ENCODE measurements at places on chromosomes 3 and 15.

- peaks cover 7% of the 10 kb centered on the region for H3K27me3 ChIP-seq
- no peaks in the 10 kb centered on the region for H3K36me3 ChIP-seq
Observed at GRCh38 chr3:23038471-23038870, 164.7 kb upstream of the UBE2E2 start.

DNA sequence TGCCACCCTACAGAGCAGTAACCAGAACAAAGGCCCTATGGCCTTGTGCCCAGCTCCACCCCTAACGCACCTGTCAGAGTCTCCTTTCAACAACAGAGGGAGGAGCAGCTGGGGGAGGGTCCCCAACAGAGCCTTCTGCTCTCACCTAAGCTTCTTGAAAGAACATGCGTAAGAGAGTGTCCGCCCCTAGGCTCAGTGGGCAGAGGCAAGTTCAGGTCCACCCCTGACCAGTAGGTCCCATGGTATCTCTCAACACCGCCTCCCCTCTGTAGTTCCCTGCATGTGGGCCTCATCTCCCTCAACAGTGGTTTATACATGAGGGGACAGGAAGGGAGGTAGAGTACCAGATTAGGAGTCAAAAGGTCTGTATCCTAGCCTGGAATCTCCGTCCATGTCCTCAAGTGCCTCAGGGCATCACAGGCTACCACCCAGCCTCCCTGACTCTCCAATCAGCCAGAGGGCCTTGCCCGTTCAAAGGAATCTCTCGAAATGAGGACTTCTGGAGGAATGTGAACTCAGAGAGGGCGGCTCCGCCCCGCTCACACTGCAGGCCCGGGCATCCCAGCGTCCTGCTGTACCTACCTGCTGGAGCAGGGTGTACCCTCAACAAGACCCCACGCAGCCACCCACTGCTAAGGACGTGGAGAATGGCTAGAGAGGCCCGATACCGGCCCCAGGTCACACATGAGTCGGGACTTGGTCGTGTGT, 680 bp downstream of the POC1A start:
- DNase-seq: peak; percentile 80
- peak overlapping the region; percentile 72 for H3K27ac ChIP-seq
- no peaks in the 10 kb centered on the region for H3K36me3 ChIP-seq

DNA sequence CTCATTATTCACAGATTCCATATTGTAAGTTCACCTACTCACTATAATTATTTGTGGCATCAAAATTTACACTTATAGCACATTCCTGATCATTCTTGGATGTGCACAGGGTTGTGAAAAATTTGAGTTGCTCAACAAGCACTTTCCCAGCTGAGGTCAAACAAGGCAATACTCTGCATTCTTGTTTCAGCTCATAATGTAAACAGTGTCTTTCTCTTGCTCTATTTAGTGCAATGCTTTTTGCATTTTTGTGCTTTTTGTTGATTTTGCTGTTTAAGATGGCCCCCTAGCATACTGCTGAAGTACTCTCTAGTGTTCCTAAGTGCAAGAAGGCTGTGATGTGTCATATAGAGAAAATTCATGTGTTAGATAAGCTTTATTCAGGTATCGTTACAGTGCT, 66.7 kb upstream of the TNIK start:
- DNase-seq: peak; percentile 49
- peaks cover 33% of the 10 kb centered on the region for H3K4me1 ChIP-seq
- no peak overlapping the region for H3K4me3 ChIP-seq

DNA sequence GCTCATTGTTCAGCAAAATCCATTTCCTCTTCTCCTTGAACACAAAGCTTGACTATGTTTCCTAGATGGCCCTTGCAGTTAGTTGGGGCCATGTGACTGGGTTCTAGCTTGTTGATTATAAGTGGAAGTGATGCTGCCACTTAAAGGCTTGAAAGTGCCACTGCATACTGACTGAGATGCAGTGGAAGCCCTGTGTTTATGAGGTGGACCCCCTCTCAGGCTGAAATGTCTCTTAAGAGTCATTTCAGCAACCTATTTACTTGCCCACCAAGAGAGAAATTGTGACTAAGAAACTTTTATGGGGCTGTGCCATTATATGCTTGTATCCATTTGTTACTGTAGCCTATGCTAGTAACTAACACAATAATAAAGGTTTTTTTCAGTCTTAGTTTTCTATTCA, 8.4 kb upstream of the ANP32A start:
- no peak overlapping the region for H3K27ac ChIP-seq
- no peak overlapping the region for H3K4me3 ChIP-seq
- H3K36me3 ChIP-seq: no peaks in the 10 kb centered on the region

GRCh38 chr3:39136533-39137434, 16.6 kb downstream of the CSRNP1 start:
- DNase-seq: no peak
- H3K4me1 ChIP-seq: peaks cover 16% of the 10 kb centered on the region
- no peaks in the 10 kb centered on the region for H3K27me3 ChIP-seq
- no peaks in the 10 kb centered on the region for H3K36me3 ChIP-seq
- no peak overlapping the region for H3K27ac ChIP-seq

GRCh38 chr15:86231864-86232721, 152.4 kb downstream of the AGBL1 start:
- no peaks in the 10 kb centered on the region for H3K36me3 ChIP-seq
- H3K4me3 ChIP-seq: no peak overlapping the region
- no peaks in the 10 kb centered on the region for H3K27me3 ChIP-seq
- H3K27ac ChIP-seq: no peak overlapping the region
- no peaks in the 10 kb centered on the region for H3K4me1 ChIP-seq
- DNase-seq: peak; percentile 27

DNA sequence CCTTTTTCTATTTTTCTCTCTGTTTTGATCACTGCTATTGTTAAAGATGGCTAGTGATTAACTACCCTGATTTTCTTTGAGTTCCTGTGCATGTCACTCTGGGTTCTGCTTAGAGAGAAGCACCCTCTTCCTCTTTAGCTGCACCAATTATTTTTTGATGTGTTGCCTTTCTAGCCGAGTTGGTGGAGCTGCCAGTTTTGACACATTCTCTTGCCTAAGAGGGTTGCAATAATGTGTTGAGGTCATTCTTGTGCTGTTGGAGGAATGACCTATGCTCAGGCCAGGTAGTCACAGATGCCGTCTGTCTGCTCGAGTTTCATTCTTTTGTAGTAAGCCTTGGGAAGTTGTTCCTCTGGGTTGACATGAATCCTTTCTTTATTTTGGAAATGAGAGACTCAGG, 84.6 kb upstream of the DPH6 start:
- H3K27me3 ChIP-seq: no peaks in the 10 kb centered on the region
- H3K36me3 ChIP-seq: no peaks in the 10 kb centered on the region
- peak; percentile 60 for DNase-seq
- H3K4me1 ChIP-seq: peaks cover 13% of the 10 kb centered on the region

DNA sequence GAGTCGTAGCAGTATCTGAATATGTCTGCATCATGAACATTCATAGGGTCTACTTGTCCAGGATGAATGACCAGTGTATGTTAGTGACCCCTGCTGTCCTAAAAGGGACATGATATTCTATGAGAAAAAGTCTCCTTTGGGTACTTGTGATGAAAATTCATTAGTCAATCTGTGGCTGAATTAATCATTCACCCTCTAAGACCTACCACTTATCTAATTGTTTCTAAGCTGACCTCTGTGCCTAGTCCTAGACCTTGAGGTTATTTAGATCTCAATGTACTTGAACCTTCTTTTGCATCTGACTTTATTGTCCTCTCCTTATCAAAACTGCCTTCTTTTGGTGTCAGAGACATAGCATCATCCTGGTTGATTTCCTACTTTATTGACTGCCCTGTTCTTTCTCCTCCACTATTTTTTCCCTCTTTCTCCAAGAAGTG, 799.3 kb downstream of the DIPK2A start:
- DNase-seq: peak; percentile 59
- H3K36me3 ChIP-seq: no peaks in the 10 kb centered on the region
- H3K4me1 ChIP-seq: peaks cover 14% of the 10 kb centered on the region
- H3K27me3 ChIP-seq: no peaks in the 10 kb centered on the region
- no peak overlapping the region for H3K4me3 ChIP-seq

DNA sequence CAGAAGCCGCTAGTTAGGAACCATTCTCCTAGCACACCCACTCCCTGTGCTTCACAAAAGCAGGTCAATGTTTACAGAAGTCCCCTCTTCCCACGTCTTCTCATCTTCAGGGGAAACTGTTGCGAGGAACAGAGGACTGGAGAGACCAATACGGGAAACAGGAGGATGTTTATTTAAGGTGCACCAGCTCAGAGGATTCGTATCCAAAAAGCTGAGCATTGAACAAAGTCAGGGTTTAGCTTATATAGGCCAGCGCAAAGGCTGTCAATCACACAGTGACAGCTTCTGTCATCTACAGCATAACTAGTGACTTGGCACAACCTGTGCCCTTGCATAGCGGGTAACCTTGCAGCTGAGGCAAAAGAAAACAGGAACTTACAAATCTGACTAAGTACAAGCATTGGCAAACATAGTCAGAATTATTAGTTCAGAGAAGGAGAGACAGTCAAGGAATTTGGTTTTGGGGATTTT, 61.3 kb downstream of the ZDHHC19 start:
- no peaks in the 10 kb centered on the region for H3K4me1 ChIP-seq
- H3K4me3 ChIP-seq: no peak overlapping the region
- H3K27ac ChIP-seq: no peak overlapping the region
- 0 out of 2 replicates have a peak, but pooled peaks cover 8% of the 10 kb centered on the region for H3K27me3 ChIP-seq

DNA sequence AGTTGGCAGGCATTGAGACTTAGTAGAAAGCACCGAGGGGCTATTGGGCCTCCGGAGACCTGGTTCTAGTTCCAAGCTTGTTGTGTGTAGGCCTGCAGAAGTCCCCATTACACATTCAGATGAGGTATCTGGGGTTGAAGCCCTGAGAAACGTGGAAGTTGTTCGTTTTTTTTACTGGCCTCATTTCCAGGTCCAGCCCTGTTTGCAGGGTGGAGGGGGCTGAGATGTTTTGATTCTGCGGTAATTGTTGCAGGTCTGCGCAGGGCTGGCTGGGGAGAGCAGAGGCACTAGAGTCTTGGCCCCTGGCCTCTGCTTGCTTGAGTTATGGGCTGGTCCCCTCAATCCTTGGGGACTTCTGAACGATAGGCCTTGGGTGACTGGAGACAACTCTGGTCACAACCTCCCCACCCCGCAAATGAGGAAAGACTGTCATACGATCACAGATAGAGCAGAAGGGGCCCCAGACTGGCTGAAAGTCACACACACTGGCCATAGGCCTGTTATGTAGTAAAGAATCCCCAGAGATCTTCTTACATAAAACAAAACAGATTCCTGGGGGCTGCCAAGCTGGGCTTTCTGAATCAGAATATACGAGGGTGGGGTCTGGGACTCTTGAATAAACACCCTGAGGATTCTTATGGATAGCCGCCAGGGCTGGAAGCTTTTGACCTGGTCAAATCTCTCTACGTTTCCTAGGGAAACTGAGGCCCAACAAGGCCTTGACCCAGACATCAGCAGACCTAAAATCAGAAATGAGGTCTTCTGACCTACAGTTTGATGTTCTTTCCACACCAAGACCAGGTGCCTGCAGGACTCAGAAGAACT, 15.6 kb downstream of the KBTBD13 start:
- H3K27me3 ChIP-seq: no peaks in the 10 kb centered on the region
- H3K36me3 ChIP-seq: no peaks in the 10 kb centered on the region
- DNase-seq: no peak
- no peak overlapping the region for H3K27ac ChIP-seq

- no peak overlapping the region for H3K4me3 ChIP-seq
- no peaks in the 10 kb centered on the region for H3K4me1 ChIP-seq
- DNase-seq: no peak
- no peaks in the 10 kb centered on the region for H3K27me3 ChIP-seq
- no peak overlapping the region for H3K27ac ChIP-seq
Observed at GRCh38 chr3:82461049-82461889, 699.8 kb upstream of the GBE1 start.
